ENCODE measurements at places on chromosomes 4 and X.
A peak's percentile ranks its signal among the peaks of the same experiment; 100 is the strongest.

DNA sequence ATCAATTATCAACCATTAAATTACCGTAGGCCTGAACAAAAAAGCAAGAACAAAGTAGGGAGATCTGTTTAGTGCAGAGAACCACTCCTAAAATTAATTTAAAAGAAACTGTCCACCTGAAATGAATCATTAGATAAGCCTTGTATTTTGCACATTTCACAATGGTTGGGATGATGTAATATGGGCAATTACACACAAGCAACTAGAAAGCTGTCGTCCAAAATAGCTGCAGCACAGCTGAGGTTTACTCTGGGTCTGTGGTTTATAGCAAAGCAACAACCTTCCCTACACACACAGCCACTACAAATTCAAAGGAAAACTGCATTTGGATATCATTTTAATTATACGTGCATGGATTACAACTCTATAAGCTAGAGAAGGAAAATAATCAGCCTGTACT lies 28.5 kb downstream of the PCDH19 start:
- DNase-seq: no peak

DNA sequence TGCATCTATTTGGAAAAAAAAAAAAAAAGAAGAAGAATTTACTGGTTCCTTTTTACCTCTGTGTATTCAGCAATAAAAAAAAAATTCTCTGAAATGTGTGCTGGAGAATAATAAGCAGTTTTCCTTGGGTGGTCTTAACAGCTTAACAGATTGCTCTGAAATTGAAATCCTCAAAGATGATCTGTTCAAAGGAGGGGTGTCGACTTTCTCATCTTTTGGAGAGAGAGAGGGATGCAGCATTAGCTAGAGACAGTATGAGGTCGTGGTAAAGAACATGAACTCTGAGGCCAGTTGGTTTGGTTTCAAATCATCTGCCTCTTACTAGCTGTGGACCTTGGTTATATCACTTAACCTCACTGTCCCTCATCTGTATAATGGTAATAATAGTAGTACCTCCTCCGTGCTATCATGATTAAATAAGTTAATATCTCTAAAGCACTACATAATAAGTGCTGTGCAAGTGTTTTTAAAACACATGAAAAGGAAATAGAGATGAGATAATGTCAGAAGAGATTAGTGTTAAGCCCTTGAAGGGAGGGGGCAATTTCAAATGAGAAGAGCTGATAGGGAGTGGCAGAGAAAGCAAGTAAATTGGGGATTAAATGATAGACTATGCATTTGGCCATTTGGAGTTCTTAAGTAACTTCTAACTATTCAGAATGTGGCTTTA lies 109.9 kb upstream of the LIMCH1 start:
- DNase-seq: no peak

DNA sequence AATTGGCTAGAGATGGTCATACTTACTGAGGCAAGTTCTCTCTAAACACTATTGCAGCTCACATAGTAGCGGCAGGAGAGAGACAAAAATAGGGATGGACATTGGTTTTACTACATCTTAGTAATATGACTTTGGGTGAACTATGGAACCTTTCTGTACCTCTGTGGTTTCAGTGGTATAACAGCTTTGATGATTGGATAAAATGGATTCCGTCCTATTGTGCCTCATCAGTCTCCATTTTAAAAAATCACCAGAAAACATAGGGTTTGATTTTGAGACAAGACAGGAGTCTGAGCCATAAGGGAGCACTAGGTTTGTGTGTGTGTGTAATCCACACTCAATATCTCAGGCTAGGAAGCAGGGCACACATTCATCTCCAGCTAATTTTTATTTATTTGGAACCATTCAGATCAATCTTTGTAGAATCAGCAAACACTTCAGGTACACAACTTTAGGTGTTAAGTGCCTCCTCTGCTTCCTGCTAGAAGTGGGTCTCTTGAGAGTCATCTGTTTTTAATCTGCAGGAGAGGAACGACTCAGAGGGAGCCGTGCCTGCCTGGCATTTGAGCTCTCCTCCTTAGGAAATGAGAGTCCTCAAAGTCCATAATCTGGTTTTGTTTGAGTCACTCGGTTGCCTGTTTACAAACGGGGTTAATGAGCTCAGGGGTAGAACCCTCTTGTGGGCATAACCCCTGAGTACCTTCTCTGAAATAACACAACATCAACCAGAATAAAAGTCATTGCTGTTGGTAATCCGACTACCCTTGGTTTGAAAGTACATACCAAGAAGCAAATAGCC lies 238.5 kb upstream of the BOD1L1 start:
- DNase-seq: no peak

GRCh38 chrX:120672389-120672788 lies 42.5 kb upstream of the C1GALT1C1 start:
- DNase-seq: no peak

- peak; percentile 54 for DNase-seq
These were observed 40.4 kb upstream of the TLR2 start for GRCh38 chr4:153643406-153644383.

- no peak for DNase-seq
These were observed 186.3 kb downstream of the C4orf33 start for GRCh38 chr4:129282293-129282692.

GRCh38 chr4:112557676-112558411 lies 41.9 kb upstream of the NEUROG2 start:
- DNase-seq: no peak
